ENCODE measurements at places on chromosomes 1 and 21.

DNA sequence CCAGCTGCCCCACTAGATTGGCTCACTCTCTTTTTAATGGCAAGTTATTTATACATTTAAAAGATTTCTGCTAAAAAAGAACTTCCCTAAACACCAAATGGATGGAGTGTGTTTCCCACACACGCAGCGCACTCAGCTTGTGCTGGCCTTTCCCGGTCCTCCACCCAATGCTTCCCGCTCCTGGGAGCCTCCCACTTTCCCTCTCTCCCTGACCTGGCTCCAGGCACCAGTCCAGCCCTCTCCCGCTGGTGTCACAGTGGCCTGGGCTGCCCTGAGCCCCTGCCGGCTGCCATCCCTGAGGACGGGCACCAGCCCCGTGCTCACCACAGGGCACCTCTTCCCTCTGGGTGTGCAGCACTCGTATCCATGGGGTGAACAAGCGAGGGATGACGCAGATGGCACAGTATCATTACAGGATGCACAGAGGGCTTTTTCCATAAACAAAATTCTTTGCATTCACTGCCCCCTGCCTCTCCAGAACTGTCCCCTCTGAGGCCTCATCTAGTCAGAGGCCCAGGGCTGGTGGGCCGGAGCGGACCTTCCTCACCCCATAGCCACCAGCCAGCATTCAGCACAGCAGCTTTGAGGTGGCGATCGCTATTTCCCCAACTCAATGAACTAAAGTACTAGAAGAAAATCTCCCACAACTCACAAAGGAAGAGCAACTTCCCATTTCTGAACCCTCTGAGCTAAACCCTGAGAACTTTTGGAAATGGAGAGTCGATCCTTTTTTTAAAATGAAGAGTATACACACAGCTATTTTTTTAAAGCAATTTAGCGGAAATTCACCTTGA lies 68.5 kb downstream of the SLC37A1 start:
- peak; percentile 47 for DNase-seq

GRCh38 chr1:183760661-183761060 lies 44.3 kb upstream of the RGL1 start:
- DNase-seq = no peak

- no peak for DNase-seq
Observed at GRCh38 chr21:41326414-41327080, 9.9 kb downstream of the FAM3B start.

- no peak for DNase-seq
Observed at GRCh38 chr1:94949681-94950661, 23.1 kb upstream of the CNN3 start.

GRCh38 chr1:34372891-34373290 lies 196.2 kb downstream of the C1orf94 start:
- no peak for DNase-seq

GRCh38 chr1:246483569-246483933 lies 23.5 kb downstream of the SMYD3 start:
- no peak for DNase-seq

- DNase-seq = no peak
Observed at GRCh38 chr21:42705346-42705745, 51.9 kb downstream of the PDE9A start.

- DNase-seq = no peak
Observed at GRCh38 chr1:64082459-64082858, 121.0 kb upstream of the UBE2U start.

- no peak for DNase-seq
Observed at GRCh38 chr1:8962812-8963530, 17.3 kb downstream of the CA6 start.

DNA sequence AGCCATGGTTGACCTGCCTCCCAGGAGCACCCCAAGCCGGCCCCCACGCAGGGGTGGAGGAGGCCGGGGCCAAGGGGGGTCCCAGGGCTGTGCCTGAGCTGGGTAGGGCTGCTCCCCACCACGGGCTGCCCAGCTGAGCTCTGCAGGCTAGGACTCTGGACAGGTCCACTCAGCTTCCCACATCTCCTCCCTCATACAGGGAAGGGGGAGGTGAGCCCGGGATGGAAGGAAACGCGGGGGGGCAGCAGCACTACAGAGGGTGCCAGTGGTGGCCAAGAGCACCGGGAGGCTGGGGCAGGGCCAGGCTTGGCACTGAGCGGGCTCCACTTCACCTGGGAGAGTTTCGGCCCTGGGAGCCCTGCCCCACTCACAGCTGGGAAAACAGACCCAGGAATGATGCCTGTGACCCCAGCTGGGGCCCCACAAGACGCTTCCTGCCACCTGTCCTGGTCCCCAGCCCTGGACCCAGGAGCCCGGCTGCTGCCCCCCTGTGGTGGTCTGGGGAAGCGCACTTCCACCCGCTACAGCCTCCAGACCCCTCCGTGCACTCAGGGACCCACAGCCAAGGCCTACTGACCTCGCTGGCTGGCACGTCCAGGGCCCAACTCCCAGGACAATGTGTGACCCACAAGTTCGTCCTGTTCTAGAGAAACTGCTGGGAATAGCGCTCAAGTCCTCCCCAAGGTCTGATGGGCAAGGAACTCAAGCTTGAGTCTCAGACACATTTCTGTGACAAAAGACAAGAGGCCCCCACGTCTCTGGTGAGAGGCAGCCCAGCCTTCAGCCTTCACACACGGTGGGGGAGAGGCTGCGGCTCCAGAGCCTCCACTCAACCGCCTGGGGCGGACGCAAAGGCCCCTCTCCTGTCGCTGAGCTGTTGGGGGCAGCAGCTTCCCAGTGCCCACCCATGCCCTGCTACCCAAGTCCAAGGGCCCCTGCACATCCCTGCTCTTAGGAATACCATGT lies 3.0 kb downstream of the AURKAIP1 start:
- peak; percentile 79 for DNase-seq

DNA sequence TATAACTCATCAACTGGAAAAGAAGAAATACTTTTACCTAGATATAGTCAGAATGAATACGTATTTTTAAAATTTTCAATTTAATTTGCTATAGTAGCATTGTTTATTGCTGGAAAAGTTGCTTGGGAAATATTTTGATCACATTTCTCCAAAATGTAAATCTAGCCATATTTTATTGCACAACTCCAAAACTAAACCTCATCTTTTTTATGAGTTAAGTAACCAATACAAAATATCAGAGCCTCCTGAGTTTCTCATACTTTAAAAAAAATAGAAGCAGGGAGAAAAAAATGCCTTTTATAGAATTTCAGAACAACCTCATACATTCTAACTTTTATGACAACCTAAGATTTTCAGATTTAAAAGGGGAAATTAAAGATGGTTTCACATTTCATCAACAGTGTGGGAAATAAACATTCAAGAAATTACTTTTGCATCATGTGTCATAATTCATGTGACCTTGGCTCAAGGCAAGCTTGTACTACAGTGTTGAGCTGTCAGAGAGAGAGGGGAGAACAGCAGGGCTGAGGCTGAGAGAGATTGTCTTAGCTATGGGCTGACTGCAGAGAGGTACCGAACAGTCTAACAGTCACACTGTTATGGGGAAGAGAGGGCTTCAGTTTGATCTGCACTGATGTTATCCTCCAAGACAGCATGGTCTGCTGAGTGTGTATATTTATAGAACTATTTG lies 519.0 kb downstream of the LTN1 start:
- no peak for DNase-seq

DNA sequence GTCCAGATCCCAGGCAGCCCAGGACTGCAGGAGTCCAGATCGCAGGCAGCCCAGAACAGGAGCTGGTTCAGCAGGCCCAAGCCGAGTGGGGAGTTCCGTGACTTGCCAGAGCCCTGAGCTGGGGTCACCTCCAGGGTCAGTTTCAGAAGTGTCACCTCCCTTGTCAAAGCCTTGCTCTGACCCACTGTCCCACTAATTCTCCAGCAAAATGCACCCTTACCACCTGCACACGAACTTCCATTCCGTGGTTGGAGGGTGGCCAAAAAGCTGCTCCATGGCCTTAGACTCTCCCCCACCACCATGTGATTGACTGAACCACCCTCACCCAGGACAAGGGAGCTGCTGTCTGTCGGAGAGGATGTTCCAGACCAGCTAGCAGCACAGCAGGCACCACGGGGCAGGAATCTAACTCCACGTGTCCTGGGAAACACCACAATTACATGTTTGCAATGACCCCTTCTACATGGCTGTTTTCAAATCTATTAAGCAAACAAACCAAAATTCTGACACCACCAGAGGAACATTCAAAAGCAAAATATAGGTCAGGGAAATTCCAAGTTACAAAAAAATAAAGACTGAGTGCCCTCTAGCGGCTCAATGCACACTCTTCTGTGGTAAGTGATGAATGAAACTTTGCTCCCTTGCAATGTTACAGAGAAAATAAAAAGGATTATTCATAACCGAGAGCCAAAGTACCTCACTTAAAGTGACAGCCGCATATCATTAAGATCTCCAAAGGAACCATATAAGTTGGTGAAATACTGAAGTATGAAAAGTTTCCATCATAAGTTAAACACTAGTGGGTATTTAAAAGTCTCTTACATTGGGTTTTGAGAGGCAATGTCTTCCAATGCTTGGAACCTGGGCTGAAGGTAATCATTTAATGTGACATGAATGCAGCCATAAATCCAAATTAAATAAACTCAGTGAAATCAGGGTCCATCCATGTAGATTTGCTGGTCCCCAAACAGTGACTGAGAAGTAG lies 76.3 kb downstream of the NPHP4 start:
- DNase-seq = peak; percentile 31

DNA sequence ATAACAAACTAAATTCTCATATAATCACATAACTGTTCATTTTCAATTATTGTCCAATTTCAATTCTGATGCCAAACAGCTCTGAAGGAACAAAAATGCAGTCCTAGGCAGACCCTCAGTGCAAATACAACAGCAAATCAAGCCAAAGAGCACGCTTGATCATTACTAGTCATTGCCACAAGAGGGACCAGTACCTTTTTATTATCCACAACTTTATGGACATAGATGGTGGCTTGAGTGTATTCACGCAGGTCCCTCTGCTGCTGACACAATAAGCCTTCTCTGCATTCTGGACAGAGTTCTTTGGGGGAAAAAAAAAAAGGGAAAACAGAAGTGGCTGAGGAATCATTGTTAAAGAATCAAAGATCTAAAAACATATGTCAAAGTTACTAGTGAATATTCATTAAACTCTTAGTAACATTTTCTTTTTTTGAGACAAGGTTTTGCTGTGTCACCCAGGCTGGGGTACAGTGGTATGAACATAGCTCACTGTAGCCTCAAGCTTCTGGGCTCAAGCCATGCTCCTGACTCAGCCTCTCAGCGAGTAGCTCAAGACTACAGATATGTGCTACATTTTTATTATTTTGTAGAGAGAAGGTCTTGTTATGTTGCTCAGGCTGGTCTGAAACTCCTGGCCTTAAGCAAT lies 34.3 kb upstream of the RAP1GAP start:
- DNase-seq = no peak

GRCh38 chr1:152697701-152698600 lies at the start of gene LCE2A:
Gene LCE2A, plus strand, starts transcription at chr1:152698345. Its CDS starts 557 bp downstream, at chr1:152698902.
- no peak for DNase-seq

DNA sequence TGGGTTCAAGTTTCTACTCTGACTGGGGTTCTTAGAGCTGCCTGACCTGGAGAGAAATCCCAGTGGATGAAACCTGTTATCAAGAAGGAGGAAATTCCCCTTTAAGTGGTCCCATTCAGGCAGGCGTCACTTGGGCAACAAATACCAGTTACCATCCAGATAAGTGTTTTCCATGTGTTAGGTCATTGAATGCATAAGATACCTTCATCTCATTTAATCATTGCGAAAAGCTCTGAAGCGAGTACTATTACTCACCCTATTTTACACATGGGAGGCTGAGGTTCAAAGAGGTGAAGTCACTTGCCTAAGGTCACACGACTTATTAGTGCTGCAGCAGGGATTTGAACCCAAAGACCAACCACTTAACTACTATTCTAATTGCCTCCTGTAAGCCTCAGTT lies 45.5 kb upstream of the RPL11 start:
- no peak for DNase-seq

DNA sequence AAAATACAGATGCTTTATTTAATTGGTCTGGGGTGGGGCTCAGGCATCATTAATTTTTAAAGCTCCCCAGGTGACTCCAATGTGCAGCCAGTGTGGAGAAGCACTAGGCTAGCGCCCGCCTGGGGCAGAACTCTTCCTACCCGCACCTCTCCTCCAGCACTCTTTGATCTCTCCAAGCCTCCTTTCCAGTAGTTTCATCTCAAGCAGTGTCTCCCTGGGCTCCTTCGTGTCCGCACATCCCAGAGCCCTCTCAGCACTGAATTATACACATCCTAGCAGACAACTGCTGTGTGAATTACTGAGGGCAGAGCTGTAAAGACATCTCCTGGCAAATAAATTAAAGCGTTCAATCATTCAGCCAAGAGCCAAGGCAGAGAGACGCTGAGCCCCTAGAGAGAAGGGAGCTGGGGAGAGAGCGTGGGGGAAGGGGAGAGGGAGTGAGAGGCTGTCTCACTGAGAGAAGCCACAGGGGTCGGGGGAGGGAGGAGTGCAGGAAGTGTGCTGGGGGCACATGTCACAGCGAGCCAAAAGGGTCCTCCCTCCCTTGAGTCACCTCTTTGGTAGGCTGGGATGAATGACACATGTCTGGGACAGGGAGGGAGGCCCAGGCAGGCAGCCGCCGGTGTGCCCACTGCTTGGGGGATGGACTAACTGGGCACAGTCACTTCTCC lies 21.0 kb upstream of the PARP1 start:
- DNase-seq = no peak

DNA sequence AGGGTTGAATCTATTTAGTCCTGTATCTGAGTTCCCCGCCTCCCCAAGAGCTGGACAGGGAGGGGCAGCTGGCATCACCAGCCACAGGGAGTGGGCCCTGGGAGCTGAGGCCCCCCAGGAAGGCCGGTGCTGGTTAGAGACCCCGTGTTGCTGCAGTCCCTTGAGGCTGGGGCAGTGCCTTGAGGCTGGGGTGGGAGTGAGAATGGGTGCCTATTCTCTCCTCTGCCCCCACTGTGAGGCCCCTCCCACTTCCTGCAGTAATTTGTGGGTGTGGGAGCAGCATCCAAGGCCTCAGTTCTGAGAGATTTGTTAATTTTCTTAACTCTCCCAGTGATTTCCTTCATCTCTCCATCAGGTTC lies 2.5 kb upstream of the TRAPPC3 start:
- DNase-seq = no peak

- no peak for DNase-seq
Observed at GRCh38 chr1:107935396-107936064, 29.4 kb downstream of the VAV3 start.

GRCh38 chr1:243291292-243291691 lies 35.5 kb downstream of the SDCCAG8 start:
- DNase-seq = no peak

- no peak for DNase-seq
Observed at GRCh38 chr21:43759651-43760050, 16.5 kb downstream of the CSTB start.

Measured in left hindlimb (tissue), 1 donor.